ENCODE measurements at places on chromosomes 5 and 9.

DNA sequence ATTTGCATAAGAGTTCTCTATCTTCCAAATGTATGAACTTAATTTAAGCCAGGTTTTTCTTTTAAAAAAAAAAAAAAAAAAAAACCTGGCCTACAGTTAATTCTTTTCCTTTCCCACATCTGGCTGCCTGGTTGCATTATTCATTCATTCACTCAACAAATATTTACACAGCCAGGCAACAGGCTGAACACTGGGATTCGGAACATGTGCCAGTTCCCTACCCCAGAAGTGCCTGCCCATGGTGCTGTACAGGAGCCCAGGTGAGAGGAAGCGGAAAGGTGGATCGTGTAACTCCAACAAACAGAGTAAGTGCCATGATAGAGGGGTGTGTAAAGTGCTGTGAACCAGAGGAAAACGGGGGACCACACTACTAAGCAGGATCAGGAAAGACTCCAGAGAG, 93.6 kb downstream of the CDK5RAP2 start:
- DNase-seq: no peak

DNA sequence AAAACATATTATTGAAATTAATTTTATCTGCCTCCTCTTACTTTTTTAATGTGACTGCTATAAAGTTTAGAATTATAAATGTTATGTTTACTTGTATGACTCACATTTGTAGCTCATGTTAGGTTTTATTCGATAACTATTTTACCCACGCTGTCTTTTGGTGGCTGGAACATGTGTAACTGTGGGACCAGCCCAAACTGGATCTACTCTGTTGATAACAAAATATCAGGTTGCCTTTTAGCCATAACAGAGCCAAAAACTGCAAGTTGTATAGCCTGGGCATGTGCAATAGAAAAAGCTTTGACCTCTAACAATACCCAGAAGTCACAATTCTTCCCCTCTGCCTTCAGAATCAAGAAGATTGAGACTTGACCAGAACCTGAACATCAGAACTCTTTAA, 356.5 kb downstream of the PRELID2 start:
- DNase-seq: no peak

- DNase-seq: peak; percentile 60
Measured at GRCh38 chr5:179819296-179820126, 1.2 kb upstream of the SQSTM1 start.

DNA sequence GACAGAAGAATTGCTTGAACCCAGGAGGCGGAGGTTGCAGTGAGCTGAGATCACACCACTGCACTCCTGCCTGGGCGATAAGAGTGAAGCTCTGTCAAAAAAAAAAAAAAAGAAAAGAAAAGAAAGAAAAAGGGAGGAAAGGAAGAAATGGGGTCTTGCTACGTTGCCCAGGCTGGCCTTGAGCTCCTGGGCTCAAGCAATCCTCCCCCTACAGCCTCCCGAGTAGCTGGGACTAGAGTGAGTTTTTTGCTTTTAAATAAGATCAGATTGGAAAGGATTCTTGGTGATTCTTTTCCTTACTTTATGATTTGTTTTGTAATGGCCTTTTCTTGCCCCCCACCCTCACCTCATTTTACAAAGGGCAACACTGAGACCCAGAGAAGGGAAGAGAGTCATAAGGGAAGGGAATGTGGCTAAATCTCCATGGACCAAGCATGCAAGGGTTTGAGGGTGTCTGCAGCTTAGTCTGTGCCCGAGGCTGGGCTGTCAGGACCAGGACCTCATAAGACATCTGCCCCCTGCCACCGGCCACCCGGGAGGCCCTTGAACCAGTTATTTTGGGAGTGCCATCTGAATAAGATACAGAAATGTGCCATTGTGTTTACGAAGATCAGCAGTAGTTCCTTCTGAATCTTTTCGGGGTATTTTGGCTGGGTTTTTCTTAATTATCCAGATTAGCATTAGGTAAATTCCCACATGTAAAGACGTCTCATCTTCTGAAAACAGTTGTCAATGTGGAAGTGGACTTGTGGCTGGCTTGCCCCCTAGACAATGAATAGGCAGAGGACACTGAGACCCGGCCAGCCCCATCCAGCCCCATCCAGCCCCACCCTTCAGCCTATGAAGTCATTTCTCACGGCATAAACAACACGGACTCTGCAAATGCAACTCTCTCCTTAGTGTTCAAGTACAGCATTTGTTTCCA, 44.5 kb upstream of the GRHPR start:
- no peak for DNase-seq

- peak; percentile 46 for DNase-seq
Measured at GRCh38 chr5:172866802-172867748, 33.0 kb downstream of the ERGIC1 start.

DNA sequence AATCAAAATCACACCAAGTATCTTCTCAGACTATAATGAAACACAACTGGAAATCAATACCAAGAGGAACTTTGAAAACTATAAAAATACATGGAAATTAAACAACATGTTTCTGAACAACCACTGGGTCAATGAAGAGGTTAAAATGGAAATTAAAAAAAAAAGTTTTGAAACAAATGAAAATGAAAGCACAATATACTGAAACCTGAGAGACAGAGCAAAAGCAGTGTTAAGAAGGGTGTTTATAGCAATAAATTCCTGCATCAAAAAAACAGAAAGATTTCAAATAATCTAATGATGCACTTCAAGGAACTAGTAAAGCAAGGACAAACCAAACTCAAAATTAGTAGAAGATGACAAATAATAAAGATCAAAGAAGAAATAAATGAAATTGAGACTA, 92.0 kb downstream of the TMEM232 start:
- DNase-seq: no peak

DNA sequence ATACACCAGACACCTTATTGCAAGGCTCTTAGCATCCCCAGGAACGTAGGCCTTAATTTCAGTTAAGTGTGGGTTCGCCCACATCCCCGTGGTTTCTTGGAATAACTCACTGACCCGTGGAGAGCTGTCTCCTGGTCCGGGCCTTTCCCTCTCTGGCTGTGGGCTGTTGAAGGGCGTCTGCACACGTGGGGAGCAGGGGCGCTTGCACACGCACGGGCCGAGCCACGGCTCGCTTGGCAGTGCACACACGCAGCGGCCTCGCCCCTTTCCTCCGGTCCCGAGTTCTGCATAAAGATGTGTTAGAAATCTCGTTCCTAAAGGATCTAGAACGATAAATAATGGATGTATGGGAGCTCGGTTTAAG, 141.9 kb downstream of the PBX3 start:
- no peak for DNase-seq

DNA sequence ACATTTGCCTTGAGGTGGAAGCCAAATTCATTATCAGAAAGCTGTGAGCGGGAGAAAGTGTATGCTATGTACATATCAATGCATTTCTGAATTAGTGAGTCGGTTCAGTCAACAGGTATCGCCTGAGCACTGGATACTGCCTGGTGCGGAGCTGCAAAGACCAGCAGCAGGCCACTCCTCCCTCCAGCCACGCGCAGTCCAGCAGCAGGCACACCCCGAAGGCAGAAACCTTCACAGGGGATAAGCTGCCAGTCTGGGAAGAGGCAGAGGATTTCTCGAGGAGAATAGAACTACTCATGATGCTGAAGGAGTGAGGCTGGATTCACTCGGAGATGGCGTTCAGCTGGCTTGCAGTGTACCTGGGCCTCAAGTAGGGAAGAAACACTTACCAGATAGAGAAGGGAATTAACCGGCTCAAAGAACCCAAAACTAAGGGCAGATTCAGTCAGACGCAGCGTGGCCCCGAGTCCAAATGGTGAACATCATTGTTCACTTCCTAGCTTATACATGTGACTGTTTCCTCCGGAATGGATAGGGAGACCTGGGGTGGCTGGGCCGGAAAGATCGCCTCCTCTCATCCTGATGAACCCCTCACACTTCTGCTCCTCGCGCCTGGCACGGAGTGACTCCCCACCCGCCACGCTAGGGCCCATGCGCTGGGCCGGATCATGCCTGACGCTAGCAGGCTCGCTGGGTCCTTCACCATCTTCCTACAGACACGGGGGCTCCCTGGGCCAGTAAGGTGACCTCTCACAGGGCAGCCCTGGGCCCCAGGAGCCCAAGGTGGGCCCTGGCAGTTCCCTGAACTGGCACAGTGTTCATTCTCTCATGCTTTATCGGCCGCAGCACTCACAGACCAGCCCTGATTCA, 78.1 kb upstream of the SPATA31C2 start:
- DNase-seq: no peak

DNA sequence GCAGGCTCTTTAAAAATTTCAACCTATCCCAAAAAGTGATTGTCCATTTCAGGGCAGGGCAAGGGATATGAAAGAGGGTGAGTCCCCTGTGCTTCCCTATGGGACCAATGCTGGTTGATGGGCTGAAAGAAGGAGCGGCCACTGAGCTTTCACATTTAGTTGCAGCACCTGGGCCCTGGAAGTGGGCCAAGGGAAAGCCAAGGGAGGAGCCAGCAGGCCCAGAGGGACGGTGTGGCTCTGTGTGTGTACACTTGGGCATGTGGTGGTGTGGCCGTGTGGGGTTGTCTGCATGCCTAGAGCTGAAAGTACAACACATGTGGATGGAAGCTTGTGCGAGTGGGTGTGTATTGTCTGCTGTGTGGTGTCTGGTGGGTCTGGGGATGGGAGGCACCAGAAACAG, 14.0 kb upstream of the PSMD5 start:
- DNase-seq: no peak

Data from iPS-NIHi11 (cell line).